ENCODE measurements at places on chromosomes 5 and 9. TPM values are rescaled to one million over a fixed set of nuclear protein-coding genes. Genes with fewer than 3 reads are reported as not detected.
A peak's percentile ranks its signal among the peaks of the same experiment; 100 is the strongest.

GRCh38 chr5:151264113-151264512, 11.1 kb downstream of the GM2A start:
- no peaks in the 10 kb centered on the region for H3K27me3 ChIP-seq
- no peak for DNase-seq
- H3K4me3 ChIP-seq, result no peak overlapping the region

DNA sequence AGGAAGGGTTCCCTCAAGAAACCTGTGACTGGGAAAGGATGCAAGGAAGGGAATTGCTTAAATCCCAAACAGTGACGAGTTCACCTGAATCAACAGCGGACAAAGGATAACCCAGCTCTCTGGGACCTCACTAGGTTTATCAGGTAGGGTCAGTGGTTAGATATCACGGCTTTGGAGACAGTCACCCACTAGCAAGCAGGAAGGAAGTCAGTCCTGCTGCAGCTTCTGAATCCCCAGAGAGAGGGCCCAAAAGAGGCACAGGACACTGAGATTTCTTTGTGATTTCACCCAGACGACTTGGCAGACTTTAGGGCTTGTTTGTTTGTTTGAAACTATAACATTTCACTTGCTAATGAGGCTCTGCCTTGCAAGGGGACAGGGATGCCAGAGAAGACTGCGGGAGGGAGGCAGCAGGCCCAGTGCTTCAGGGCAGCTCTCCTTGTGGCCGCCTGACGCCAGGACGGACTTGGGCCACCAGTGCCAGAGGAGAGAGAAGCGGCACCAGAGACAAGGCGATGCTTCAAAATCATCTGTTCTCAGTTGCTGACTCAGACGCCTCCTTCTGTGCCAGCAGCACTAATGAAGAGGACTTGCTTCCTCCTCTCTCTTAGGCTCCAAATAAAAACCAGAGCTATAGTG, 275.6 kb upstream of the SLC30A5 start:
- H3K36me3 ChIP-seq, result peaks cover 4% of the 10 kb centered on the region
- no peak overlapping the region for H3K4me3 ChIP-seq
- H3K27ac ChIP-seq, result peak overlapping the region; percentile 92
- peak; percentile 46 for DNase-seq
- no peaks in the 10 kb centered on the region for H3K27me3 ChIP-seq
- peaks cover 40% of the 10 kb centered on the region for H3K4me1 ChIP-seq

DNA sequence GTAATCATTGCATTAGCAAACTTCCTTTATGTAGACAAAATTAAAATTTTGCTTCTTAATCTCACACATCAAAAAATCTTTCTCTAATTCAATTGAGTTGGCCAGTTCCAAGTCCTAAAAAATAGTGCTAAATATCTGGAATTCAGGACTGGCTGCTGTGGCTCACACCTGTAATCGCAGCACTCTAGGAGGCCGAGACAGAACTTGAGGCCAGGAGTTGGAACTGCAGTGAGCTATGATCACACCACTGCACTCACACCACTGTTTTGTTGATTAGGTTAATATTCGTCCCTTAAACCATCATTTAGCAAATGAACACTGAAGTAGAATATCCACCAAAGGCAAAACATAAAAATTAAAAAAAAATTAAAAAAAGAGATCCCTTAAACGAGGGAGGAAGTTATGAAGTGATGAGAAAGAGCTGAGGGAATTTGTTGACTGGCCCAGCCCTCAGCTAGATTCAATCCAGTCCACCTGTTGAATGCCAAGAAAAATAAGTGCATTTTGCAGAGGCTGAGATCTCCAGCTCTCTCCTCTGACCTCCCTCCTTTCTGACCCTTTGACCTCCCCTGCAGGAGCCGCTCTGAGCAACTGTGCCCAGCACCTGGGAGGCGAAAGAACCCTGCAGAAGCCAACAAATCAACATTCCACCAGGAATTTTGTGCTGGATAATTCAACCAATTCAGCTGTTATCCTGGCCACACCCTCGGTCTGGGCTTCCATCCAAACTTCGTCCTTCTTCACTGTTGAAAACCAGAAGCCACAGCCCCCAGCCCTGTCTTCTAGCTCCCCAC, 96.8 kb downstream of the OR2K2 start:
- H3K4me1 ChIP-seq, result peaks cover 42% of the 10 kb centered on the region
- peak; percentile 25 for DNase-seq
- no peaks in the 10 kb centered on the region for H3K27me3 ChIP-seq
- peak overlapping the region; percentile 89 for H3K27ac ChIP-seq
- no peaks in the 10 kb centered on the region for H3K36me3 ChIP-seq

DNA sequence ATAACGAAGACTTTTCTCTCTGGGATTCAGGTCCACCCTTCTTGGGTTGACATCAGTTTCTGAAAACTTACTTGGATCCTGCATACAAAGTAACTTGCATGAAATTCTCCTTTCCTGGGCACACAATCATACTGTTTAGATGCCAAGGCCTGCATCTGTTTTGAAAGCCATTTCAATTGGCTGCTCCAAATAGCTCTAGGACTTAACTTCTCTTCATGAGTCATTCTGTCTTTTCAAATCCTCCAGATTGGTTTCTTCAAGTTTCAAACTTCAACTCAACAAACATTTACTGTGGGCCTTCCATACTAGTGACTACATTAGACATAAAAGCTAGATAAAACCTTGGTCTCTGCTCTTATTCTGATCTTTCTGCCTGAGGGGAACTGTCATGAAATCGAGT, 54.8 kb upstream of the HMHB1 start:
- H3K4me3 ChIP-seq, result no peak overlapping the region
- peaks cover 3% of the 10 kb centered on the region for H3K4me1 ChIP-seq
- no peaks in the 10 kb centered on the region for H3K36me3 ChIP-seq
- H3K27me3 ChIP-seq, result no peaks in the 10 kb centered on the region
- H3K27ac ChIP-seq, result no peak overlapping the region

- no peak overlapping the region for H3K27ac ChIP-seq
- H3K4me3 ChIP-seq, result no peak overlapping the region
- no peaks in the 10 kb centered on the region for H3K27me3 ChIP-seq
- peaks cover 33% of the 10 kb centered on the region for H3K4me1 ChIP-seq
- DNase-seq, result no peak
- H3K36me3 ChIP-seq, result no peaks in the 10 kb centered on the region
Observed at GRCh38 chr9:123335193-123335985, 20.6 kb upstream of the CRB2 start.

DNA sequence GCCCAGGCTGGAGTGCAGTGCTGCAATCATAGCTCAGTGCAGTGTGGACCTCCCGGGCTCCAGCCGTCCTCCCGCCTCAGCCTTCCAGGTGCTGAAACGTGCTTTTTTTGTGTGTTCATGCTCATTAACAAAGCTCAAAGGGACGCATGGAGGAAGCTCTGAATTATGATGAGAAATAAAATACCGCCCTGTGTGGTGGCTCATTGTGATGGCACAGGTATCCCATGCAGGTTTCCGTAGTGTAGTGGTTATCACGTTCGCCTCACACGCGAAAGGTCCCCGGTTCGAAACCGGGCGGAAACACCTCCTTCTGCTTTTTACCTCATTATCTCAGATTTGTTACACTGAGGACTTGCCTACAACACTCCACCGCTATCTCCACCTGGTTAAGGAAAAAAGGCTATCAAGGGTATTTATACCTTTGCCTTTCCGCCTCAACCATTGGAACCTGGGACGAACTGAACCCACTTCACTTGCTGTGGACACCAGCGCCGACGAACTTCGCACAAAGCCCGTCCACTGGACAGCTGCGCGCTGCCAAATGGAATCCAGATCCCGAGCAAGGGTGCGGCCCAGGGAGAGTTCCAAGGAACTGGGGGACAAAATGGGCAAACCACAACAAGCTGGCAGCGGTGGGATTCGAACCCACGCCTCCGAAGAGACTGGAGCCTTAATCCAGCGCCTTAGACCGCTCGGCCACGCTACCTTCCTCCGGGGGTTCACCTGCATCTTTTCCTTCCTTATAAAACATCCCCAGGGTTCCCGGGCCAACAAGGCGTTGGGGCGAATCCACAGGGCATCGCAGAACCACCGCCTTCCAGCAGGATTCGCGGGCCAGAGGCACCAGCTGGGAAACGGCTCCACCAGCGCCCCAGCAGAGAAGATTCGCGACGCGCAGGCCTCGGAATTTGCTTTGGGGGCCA, 26.3 kb downstream of the OR2V2 start:
- peak overlapping the region; percentile 86 for H3K4me3 ChIP-seq
- no peaks in the 10 kb centered on the region for H3K36me3 ChIP-seq
- H3K4me1 ChIP-seq, result peaks cover 19% of the 10 kb centered on the region
- peak overlapping the region; percentile 61 for H3K27ac ChIP-seq
- DNase-seq, result peak; percentile 92

The OLFM1 gene
- 31.8 TPM for total RNA-seq

DNA sequence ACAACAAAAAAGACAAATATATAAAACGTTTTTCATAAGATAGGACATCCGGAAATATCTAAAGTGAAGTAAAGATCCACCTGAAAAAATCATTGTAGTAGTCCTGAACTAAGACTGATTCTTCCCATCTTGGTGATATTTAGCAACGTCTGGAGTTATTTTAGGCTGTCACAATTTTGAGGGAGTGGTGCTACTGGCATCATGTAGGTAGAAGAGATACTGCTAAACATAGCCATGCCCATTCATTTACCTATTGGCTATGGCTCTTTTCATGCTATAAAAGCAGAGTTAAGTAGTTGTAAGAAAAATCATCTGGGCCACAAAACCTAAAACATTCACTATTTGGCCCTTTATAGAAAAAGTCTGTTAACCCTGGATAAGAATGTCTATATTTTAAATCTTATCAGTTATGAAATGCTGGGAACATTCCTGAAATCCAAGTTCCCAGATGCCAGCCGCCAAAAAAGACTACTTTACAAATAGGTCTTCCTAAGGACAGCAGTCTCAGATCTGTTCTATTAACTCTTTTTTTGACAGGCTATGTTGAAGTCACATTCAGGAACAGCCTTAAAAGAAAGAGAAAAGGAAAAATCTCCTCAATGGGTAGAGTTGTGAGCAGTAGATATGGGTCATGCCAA, 27.0 kb downstream of the RAPGEF6 start:
- H3K27me3 ChIP-seq, result no peaks in the 10 kb centered on the region
- H3K4me1 ChIP-seq, result peaks cover 29% of the 10 kb centered on the region
- H3K27ac ChIP-seq, result peak overlapping the region; percentile 8
- H3K36me3 ChIP-seq, result peaks cover 3% of the 10 kb centered on the region
- no peak overlapping the region for H3K4me3 ChIP-seq

The ZNF454 gene
- total RNA-seq, result 4.3 TPM

DNA sequence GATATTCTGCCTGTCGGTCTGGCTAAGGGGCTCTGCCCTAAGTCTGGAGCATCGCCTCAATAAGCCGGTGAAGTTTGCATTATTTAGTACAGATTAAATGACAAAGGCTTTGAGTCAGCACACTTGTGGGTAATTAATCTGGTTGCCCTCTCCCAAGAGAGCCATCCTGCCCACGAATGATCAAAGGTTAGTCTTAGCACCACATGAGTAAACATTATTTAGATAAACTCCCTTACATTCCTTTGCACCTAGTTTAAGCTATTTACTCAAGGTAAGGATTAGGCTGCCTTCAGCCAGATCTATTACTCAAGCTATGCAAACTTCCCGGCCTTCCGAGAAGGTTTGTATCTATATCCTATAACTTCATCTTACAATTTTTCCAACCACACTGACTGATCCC, 572.1 kb downstream of the CHSY3 start:
- no peaks in the 10 kb centered on the region for H3K27me3 ChIP-seq
- H3K27ac ChIP-seq, result no peak overlapping the region
- H3K36me3 ChIP-seq, result peaks cover 2% of the 10 kb centered on the region
- DNase-seq, result no peak
- no peaks in the 10 kb centered on the region for H3K4me1 ChIP-seq
- no peak overlapping the region for H3K4me3 ChIP-seq

The NFIB gene
- 12.5 TPM for total RNA-seq

- H3K27ac ChIP-seq, result no peak overlapping the region
- DNase-seq, result no peak
- peaks cover 12% of the 10 kb centered on the region for H3K36me3 ChIP-seq
- H3K4me3 ChIP-seq, result no peak overlapping the region
Observed at GRCh38 chr5:87826507-87826906, 413.8 kb upstream of the CCNH start.

The CER1 gene
- 4.1 TPM for total RNA-seq

The SPINK1 gene
- total RNA-seq, result 5.4 TPM

DNA sequence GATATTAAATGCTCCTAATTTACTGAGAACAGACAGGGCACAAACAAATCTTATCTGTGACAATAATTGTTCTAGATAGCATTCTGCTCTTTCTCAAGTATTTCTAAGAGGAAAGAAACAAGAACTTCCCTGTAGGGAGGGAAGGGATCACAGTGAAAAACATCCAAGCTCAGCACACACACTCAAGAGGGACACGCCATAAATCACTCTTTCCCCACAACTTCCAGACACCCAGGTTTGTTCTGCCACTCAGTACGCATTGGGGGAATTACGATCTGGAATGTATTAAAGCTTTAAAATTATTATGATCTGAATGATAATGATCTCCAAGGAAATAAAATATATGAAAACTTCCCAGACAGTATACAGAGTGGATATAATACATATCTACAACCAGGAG, 221.4 kb downstream of the GNA14 start:
- H3K27ac ChIP-seq, result no peak overlapping the region
- no peaks in the 10 kb centered on the region for H3K27me3 ChIP-seq
- H3K36me3 ChIP-seq, result peaks cover 39% of the 10 kb centered on the region
- no peaks in the 10 kb centered on the region for H3K4me1 ChIP-seq

DNA sequence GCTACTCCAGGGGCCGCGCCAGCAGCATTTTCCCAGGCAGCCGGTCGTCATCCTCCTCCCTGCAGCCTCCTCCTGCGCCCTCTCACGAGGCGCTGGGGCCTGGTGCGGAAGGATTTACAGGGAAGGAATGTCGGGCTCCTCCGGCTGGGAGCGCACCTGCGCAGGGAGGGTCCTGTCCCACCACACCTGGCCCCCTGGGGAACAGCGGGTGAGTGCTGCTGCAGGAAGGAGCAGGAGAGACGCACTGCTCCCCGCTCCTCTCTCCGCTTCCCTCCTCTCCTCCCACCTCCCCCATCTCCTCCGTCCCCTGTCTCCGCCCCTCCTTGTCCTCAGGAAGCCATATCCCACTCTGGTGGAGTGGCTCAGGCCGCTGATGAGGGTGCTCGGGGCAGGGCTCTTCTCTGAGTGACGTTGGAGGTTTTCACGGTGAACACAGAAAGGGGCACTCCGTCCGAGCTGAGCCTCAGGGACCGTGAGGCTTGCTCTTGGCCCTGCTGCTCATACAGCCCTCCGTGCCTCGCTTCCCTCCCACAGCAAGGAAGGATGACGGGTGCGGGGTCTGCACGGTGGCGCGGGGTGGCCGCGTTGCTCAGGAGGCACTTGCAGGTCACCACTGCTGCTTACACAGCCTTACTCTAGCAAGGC, 31.3 kb downstream of the IRX4 start:
- H3K4me3 ChIP-seq, result peak overlapping the region; percentile 67
- no peaks in the 10 kb centered on the region for H3K36me3 ChIP-seq
- no peak overlapping the region for H3K27ac ChIP-seq
- peaks cover 74% of the 10 kb centered on the region for H3K27me3 ChIP-seq
- DNase-seq, result peak; percentile 56

GRCh38 chr9:68861436-68861835, 152.5 kb downstream of the PRKACG start:
- no peak overlapping the region for H3K4me3 ChIP-seq
- peaks cover 6% of the 10 kb centered on the region for H3K36me3 ChIP-seq
- peaks cover 18% of the 10 kb centered on the region for H3K4me1 ChIP-seq
- DNase-seq, result no peak
- no peaks in the 10 kb centered on the region for H3K27me3 ChIP-seq

GRCh38 chr9:137449931-137450538, 8.9 kb upstream of the ENTPD8 start:
- no peak overlapping the region for H3K4me3 ChIP-seq
- H3K36me3 ChIP-seq, result no peaks in the 10 kb centered on the region
- no peaks in the 10 kb centered on the region for H3K27me3 ChIP-seq
- H3K4me1 ChIP-seq, result peaks cover 10% of the 10 kb centered on the region
- H3K27ac ChIP-seq, result no peak overlapping the region
- no peak for DNase-seq

- no peak for DNase-seq
- peaks cover 53% of the 10 kb centered on the region for H3K4me1 ChIP-seq
- H3K27ac ChIP-seq, result peak overlapping the region; percentile 67
- H3K36me3 ChIP-seq, result peaks cover 19% of the 10 kb centered on the region
- H3K4me3 ChIP-seq, result no peak overlapping the region
Observed at GRCh38 chr9:89482901-89483361, 15.0 kb downstream of the SEMA4D start.

All from WTC11 (cell line).